ENCODE measurements at places on chromosomes 1 and 21.

DNA sequence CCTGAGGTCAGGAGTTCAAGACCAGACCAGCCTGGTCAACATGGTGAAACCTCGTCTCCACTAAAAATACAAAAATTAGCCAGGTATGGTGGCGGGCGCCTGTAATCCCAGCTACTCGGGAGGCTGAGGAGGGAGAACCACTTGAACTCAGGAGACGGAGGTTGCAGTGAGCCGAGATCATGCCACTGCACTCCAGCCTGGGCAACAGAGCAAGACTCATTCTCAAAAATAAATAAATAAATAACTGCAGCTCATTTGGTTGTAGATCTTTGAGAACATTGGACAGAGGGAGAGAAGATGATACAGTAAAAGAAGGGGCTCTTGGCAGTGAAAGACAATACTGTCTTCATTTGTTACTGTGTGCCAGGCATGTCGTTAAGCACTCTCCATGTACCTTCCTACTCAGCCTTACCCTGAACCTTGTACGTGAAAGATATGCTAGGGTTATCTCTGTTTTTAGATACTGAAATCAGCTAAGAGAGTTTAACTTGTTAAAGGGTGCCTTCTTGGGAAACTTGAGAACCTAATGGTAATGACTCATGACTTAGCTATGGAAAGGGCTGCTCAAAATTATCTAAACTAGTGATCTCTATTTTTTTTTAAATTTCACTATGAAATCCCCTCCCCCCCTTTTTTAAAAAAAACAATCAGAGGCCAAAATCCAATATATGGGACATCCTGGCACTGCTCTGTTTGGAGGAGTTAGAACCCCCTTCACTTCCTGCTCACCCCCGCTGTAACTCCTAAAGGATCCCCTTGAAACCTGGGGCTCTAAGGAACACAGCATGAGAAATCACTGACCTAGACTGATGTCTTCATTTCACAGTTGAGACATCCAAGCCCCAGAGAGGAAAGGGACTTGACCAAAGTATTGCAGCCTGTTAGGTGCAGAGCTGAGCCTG lies 6.8 kb upstream of the KPNA6 start:
- DNase-seq = no peak

GRCh38 chr1:2526824-2527555 lies 594 bp upstream of the PANK4 start:
- peak; percentile 58 for DNase-seq

GRCh38 chr21:45169001-45169400 lies 94.6 kb downstream of the ADARB1 start:
- no peak for DNase-seq

DNA sequence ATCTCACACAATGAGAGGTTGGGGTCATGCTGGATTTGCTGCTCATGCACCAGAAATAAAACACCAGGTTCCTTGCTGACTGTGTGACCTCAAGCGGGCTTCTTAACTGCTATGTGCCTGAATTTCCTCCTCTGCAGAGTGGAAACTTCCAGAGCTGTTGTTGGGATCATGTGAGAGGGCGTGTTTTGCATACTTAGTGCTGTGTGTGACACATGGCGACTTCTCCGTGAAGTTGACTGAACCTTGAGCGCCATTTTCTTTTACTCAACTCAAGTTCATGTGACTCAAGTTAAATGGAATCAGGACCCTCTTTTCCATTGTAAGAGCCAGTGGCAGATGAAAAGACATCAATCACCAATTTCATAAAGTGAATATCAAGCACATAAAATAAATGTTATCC lies 224.0 kb downstream of the KIF26B start:
- DNase-seq = no peak

DNA sequence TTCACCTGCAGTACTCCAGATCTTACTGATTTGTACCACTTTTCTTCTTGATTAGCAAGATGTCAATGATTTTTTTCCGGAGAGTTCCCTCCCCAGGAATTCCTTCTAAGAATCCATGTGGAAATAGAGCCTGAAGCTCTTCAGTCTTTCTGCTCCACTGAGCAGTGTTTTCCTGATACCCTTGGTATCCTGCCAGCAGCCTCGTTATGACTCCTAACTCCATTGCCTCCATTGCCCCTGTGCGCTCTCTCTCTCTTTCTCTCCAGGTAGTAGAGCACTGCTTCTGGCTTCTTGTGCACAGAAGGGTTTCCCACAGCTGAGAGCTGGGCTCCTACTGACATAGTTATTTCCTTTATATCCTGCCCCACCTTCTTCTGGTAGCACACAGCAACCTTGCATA lies 12.2 kb downstream of the UBE2U start:
- no peak for DNase-seq

DNA sequence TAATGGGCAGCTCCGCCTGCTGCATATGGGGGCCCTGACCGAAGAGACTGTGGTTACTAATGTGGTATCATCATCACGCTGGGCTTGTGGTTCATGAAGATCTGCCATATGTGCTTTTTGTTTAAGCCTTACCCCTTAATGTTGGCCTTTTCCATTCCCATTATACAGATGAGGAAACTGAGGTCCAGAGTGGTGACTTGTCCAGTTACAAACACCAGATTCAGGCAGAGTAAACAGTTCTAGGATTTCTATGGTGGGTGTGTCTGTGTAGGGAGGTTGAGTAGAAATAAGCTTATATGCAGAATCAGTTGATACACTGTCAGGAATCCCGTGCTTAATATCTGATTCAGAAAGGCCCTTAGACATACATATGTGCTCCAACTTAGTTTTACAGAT lies 691 bp downstream of the UTP11 start:
- no peak for DNase-seq
